ENCODE measurements at places on chromosomes 5 and 9.

GRCh38 chr9:3946840-3947587 lies 352.9 kb downstream of the GLIS3 start:
- no peak for DNase-seq

- DNase-seq = peak; percentile 53
These were observed 36.2 kb downstream of the TNFSF8 start for GRCh38 chr9:114894206-114894605.

DNA sequence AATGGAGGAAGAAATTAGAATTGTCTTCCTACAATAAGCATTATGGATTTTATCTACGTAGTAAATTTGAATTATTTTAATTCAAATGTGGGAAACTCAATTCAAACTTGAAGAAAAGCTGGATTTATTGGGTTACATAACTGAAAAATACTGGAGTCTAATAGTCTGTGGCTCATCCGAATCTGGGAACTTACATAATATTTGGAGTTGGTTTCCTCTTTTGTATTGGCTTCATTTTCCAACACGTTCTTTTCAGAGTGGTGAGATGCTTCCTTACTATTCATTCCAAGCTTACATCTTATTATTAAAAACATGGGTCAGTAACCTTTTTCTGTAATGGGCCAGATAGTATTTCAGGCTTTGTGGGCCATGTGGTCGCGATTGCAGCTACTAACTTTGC lies 164.8 kb downstream of the ARHGAP26 start:
- no peak for DNase-seq

DNA sequence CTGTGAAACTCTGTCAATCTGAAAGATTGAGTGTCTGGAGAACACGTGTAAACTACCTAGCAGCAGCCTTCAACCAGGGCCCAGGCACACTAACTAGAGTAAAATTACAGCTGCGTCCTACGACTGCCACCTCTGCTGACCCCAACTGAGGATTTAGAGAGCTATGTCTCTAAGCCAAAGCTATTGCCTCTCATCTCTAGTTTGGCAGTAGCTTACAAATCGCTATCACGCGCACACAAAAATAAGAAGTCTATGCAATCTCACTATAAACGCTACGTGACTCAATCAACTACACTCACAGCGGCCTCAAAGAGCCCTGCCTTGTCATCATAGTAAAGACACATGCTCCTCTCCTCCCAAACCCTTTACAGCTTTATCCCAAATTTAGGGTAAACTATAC lies 8.7 kb downstream of the PPP6C start:
- no peak for DNase-seq

GRCh38 chr9:35868933-35869332 lies 1.3 kb downstream of the OR13J1 start:
- no peak for DNase-seq

Measured in GM23248 (cell line).